Foreskin keratinocyte (primary cell): ENCODE measurements at places on chromosomes 4 and X. TPM values are rescaled to one million over a fixed set of nuclear protein-coding genes. Genes with fewer than 3 reads are reported as not detected.

Gene DCUN1D4
- 28.3 and 29.2 TPM in 2 replicates for total RNA-seq

Gene FAM184B
- not detected in 2 replicates for total RNA-seq

Gene STOX2
- total RNA-seq = 0.75 and 0.99 TPM in 2 replicates

Gene FRMD7
- not detected in 2 replicates for total RNA-seq

Gene OPRPN
- not detected in 2 replicates for total RNA-seq

Gene AGTR2
- not detected in 2 replicates for total RNA-seq

Gene CSAG3
- total RNA-seq = not detected in 2 replicates

Gene MAGED4
- total RNA-seq = 3.7 and 6.0 TPM in 2 replicates

Gene USP17L28
- total RNA-seq = not detected in 2 replicates
